NCI-H1694 treated with DMSO at 0.1 percent for 48 hours (cell line): ENCODE measurements at places on chromosomes 1 and 21.

DNA sequence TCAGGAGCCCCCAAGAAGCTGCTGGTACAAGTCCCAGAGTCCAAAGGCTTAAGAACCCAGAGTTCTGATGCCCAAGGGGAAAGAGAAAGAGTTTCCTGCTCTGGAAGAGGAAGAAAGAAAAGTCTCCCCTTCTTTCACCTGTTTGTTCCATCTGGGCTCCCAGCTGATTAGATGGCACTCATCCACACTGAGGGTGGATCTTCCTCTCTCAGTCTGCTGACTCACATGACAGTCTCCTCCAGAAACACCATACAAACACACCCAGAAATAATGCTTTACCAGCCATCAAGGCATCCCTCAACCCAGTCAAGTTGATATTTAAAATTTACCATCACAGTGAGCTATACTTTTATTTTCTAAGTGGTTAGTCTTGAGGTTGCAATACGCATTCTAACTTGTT is 257.9 kb downstream of the PAPPA2 start:
- no peak for DNase-seq

GRCh38 chr1:167629681-167630567 is at the start of gene RCSD1:
Gene RCSD1 (plus strand): TSS chr1:167630232. CDS start chr1:167630424, 192 bp downstream.
- no peak for DNase-seq

GRCh38 chr1:171198081-171198480 is 13.0 kb downstream of the FMO2 start:
- no peak for DNase-seq

GRCh38 chr1:32400876-32401631 is 6.8 kb upstream of the BSDC1 start:
- peak; percentile 51 for DNase-seq

GRCh38 chr1:162421258-162422164 is 9.6 kb upstream of the SH2D1B start:
- no peak for DNase-seq

DNA sequence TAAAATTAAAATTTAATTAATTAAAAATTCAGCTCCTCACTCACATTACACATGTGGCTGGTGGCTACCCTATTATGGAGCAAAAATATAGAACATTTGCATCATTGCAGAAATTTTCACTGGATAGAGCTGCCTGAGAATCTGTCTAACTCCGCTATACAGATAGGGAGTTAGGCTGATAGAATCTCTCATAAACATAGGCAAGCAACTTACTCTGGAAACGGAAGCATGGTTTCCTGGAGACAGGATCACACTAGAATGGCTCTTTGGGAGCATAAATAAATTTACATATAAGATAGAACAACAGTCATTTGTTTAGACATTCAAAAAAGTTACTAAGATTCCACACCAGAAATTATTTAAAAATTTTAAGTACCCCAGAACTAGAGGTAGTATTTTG is 12.2 kb upstream of the LAMC2 start:
- DNase-seq = no peak

DNA sequence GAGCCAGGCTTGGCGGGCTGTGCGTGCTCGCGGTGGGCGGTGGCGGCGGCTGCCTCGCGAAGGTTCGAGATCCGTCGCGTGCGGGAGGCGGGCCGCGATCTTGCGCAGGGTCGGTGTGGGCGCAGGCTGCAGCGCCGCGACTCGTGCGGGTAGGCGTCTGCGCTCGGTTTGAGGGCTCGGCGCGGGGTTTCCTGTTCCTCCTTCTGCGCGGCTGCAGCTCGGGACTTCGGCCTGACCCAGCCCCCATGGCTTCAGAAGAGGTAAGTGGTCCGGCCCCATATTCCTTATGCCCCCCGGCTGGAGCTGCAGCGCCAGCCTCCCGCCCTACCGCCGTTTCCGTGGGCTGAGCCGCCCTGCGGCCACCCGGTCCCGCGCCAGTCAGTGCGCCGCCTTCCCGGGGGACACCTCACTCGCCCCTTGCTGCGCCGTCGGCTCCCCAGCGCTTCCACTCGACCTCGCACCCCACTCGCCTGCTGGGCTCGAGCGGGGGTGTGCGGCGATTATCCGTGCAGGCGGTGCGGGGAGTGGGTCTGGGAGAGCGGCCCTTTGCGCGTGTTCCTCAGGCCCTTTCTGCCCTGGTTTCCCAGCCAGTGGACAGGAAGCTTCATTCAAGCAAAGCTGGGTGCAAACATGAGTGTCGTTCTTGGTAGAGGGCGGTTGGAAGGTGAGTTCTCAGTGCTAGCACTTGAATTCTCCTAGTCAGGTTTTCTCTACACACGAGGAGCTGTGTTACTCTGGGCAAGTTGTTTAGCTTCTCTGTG is at the start of gene CACYBP:
Gene CACYBP (plus strand): TSS at position 12 of the 761 bp plus-strand sequence. CDS start 234 bp downstream, at position 246.
- DNase-seq = peak; percentile 11

DNA sequence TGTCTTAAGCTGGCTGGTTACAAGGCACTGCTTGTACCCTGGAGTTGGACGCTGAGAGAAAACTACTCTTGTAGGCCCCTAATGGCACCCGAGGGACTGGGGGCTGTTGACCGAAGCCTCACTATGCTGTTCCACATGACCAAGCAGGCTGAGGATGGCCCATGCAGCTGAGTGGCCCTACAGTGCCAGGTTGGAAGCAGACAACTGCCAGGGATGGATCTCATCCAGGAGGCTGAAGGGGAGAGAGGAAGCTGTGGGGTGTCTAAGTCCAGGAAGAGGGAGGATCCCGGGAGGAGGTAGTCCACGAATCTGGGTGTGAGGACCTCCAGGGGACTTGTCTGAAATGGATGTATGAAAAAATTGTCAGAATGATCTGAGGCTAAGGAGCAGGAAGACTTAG is 45.8 kb downstream of the FOXD2 start:
- no peak for DNase-seq

DNA sequence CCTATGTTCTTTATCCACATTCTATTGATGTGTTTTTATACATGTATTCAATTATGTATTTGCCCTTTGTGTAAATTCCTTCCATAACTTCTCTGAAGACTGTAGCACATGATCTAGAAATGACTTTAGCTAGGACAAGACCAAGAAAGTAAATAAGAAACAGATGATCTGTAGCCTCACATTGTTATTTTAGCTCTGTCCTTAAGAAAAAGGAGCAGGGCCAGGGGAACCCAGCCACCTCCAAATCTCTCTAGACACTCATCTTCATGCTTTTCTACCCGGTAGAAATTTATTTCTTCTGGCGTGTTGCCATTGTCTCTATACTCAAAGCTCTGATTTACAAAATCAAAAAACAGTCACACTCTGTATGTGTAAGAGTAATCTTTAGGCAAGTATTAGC is 27.1 kb downstream of the CDC7 start:
- no peak for DNase-seq

GRCh38 chr1:170461291-170461747 is 70.6 kb upstream of the GORAB start:
- DNase-seq = no peak

- no peak for DNase-seq
Measured at GRCh38 chr1:226957714-226958113, 17.6 kb downstream of the COQ8A start.
